ENCODE measurements at places on chromosomes 1 and 21. TPM values are rescaled to one million over a fixed set of nuclear protein-coding genes. Genes with fewer than 3 reads are reported as not detected.

Gene RSPH1
- 7.8 TPM for total RNA-seq

Gene GRHL3
- 140 TPM for total RNA-seq

Gene INAVA
- 83.2 TPM for total RNA-seq

Gene RNF115
- 28.3 TPM for total RNA-seq

Gene CA6
- total RNA-seq: not detected

Gene SMPDL3B
- 0.83 TPM for total RNA-seq
